ENCODE measurements at places on chromosomes 7 and 10.

- peak; percentile 78 for DNase-seq
Observed at GRCh38 chr7:2175514-2175913, 57.2 kb downstream of the MAD1L1 start.

DNA sequence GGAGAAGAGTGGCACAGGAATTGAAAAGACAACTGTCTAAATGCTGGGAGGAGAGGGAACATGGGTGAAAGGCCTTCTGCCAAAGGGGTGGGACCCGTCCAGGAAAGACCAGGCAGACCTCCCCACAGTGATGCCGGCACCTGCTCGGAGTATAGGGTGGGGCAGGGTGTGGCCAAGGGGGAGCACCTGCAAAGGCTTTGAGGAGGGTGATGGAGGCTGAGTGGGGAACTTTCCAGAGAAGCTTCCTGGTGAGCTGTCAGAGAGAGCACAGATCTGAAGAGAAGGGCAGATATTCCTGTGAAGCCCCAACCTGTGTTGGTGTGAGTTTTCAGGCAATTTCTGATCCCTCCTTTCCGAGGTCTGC, 263.4 kb upstream of the GRB10 start:
- no peak for DNase-seq

DNA sequence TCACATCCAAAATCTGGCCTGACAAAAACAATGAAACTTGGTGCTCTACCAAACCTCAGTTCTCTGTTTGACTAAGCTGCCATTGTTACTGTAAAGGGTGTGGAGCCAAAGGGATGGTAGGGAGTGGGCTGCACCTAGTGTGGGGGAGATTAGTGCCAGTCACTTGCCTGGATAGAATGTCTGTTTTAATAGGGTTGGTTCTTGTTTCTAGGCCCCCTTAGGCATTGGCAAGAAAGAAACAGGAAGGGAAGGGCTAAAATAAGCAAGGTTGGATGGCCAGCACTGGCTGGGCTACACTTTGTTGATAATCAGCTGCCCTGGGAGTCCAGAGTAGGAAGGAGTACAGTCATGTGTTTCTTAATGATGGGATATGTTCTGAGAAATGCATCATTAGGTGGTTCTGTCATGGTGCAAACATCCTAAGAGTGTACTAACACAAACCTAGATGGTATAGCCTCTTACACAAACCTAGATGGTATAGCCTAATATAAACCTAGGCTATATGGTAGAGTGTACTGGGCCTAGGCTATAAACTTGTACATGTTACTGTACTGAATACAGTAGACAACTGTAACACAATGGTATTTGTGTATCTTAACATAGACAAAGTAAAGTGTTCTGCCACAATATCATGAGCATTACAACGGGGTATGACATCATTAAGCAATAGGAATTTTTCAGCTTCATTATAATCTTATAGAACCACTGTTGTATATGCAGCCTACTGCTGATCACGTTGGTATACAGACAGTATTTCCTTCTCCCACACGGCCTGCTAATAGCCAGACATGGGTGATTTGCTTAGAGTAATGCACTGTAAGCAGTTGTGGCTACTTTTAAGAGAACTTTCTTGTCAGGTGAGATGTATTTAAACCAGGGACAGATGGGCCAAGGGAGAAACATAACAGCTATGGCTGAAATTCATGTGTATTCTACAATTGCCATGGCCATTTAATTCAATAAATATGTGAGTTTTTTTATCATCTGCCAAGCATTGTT, 15.4 kb downstream of the BBIP1 start:
- DNase-seq: no peak

DNA sequence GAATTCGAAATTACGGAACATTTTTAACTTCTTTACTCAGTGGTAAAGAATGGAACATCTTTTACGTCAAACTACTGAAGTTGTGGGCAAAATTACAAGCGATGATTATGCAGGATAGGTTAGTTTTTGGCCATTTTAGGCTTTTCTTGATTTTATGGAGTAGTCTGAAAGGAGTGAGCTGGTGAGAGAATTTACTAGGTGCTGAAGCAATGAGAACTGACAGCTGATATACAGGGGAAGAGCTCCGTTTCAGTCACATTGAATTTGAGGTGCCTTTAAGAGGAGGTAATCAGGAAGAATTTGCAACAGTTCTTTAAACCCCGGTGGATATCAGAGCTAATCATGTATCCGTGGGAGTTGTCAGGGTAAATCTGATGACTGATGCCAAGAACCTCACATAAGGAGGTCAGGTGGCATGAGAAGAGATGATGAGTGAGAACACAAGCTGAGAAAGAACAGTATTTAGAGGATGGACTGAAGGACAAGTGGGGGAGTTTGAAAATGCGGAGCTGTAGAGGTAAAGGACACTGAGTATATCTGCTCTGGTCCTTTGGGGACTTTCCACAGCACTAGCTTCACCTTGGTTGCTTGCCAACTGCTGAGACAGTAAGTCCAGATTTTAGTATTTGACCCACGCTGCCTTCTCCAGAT, 104.3 kb downstream of the AHR start:
- no peak for DNase-seq

GRCh38 chr10:63901881-63902280, 380.7 kb downstream of the REEP3 start:
- no peak for DNase-seq

DNA sequence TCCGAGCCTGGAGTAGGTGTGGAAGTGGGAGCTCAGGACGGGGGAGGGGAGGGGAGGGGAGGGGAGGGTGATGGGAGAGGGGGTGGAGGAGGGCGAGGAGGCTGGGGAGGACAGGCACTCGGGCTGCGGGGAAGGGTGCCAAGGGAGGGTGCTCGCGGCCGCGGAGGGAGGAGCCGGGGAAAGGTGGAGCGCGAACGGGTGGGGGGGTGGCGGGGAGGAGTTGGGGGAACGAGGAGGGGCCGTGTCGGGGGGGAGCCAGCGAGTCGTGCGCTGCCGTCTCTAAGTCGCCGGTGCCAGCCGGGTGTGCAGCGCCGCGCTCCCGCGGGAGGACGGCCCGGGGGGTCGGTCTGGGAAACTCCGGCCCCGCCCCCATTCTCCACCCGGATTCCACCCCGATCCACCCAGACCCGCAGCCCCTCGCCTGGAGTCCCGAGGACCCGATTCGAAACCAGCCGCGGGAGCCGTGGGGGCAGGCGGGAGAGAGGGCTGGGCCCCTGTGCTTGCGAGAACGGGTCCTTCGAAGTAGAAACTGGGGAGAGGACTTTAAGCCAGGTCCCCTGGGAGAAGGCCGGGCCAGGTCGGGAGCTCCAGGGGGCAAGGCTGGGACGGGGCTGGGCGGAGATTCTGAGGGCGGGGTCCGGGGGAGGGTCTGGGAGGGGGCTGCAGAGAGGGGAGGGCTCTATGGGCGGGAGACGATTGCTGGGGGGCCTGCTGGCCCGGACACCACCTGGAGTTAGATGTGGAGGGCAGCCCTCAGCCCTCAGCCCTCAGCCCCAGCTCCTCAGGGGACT, at the start of gene ZNF467:
ZNF467 (minus strand) TSS at position 143 of the 791 bp plus-strand sequence. CDS start 2,556 bp downstream, outside the sequence.
- DNase-seq: no peak

DNA sequence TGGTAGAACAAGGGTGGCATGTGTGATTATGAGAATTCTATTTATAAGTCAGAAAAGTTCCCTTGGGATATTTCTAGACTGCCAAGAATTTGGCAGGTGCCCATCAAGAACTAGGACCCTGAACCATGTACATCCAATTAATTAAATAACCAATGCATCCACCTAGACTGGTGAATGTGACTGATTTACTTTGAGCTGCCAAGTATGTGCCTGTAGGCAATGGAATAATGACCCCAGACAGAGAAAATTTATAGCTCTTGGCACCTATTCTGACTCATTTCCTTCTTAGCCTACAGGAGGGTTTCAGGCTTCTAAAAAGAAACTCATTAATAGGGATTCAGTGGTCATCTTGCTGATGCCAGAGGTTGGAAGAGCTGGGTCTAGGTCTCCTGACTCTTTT, 54.9 kb downstream of the KCNH2 start:
- DNase-seq: peak; percentile 24

DNA sequence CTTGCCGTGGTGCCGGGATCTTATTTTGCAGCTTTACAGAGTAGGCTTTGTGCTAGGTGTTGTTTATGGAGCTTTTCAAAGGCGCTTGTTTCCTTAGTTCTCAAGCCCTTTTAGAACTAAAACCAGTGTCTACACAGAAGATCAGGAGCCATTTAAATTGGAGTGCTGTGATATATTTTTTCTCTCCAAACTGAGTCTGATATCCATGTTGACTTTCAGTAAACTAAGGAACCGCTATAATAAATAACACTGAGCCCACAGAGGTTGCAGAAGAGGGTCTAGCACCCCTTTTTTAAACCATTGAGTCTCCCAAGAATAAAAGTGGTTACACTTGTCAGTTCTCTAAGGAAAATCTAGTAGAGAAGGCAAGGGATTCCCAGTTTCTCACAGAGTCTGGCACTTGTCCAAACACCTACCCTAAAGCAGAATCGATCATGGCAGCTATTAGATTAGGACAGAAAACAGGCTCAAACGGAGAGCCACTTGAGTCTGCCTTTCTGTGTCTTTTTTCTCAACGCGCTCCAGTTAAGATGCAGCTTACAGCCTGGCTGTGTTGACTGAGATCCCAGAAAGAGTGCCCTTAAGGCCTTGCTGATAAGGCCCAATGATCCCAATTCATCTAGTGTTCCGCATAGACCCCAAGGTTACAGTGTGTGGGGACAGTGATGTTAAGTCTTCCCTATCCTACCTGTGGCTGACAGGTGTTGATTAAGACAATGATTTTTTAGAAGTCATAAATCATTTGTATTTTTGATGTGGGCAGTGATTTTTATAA, 804 bp downstream of the TMEM106B start:
- DNase-seq: peak; percentile 40

DNA sequence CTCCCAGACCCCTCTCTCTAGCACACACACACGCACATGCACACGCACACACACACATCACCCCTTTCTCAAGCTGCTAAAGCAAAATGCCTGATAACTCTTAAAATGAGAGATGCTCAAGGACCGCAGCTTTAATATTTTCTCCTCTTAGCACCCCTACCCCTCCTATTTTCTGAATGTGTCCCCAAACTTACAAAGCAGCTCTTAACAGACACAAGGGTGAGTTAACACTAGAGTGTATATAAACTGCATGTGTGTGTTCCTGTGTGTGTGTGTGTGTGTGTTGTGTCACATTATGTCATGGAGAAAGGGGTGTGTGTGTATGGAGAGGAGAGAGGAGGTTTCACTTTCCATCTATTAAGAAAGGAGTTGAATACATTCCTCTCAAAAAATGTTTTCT, 1.3 kb downstream of the PTN start:
- no peak for DNase-seq

DNA sequence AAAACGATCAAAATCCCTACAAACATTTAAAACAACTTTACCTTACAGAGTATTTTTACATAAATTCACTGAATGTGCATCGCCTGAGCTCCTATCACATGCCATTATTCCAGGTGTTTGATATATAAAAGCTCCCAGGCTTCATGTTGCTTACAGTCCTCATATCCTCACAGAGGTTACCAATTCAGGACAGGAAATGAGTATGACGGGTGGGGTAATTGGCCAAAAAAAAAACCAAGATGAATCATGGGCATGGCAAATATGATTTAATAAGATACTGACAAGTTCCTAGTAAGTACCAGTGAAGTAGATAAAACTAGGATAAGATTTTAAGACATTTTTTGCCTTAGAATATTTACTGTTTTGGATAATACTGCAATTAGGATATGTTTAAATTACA, 135.8 kb downstream of the KMT2E start:
- DNase-seq: no peak

GRCh38 chr10:8017277-8017676, 37.2 kb upstream of the GATA3 start:
- no peak for DNase-seq

DNA sequence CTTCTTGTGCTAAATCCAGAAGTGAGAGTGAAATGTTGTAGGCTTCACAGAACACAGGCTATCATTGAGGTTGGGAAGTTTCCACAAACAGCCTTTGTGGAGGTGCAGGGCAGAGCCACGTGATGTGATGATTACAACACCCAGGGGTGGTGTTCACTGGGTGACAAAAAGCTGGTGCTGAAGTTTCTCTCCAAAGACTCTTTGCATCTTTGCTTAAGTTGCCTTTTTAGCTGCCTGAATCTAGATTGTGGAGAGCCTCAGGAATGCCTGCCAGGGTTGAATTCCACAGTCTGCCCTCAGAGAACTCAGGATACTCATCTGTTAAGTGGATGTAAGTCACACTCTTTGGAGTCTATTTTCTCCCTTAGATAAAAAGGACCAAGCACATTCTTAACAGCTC, 56.3 kb downstream of the PLXNA4 start:
- DNase-seq: no peak

- no peak for DNase-seq
Observed at GRCh38 chr7:121604627-121605316, 208.7 kb upstream of the FAM3C start.

DNA sequence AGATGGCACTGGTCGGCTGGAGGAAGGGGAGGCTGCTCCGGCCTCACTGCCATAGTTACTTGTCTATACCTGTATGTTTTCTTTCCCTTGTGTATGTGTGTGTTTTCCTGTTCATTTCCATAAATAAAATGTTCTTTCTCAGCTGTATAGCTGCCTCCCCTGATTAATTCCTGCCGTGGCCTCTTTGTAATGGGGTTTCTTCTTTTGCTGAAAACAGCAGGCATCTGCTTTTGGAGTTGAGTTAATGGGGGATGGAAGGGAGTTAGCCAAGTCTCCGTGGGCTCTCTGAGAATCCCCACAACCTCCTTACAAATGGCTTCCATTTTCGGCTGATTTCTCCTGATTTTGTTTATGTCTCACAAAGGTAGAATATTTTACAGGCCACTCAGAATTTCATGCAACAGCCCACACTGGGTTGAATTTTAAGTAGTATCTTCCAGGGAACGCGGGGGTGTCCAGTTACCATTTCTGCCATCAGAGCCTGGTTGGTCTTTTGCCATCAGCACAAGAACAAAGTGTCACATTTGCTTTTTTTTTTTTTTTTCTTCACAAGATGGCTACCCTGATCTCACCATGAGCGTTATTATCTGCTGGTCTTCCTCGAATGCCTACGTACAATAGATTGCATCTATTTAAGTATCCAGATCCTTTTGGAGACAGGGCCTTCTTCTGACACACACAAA, 88.1 kb upstream of the NRP1 start:
- no peak for DNase-seq

DNA sequence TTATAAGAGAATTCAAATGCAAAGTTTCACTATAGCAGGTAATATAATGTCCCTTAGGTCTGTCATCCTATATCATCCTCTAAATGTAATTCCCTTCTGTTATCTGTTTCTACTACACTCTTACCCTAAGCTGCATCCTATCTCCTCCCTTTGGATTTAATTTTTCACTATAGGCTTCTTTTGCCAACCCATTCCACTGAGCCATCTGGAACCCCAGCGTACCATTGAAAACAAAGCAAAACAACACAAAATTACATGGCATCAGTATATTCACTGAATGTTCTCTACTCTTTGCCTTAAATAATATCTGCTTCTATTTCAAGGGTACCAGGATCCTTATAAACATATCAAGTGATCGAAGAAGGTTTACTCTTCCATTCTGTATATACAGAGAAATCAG, 1530.2 kb upstream of the LRRTM3 start:
- no peak for DNase-seq

DNA sequence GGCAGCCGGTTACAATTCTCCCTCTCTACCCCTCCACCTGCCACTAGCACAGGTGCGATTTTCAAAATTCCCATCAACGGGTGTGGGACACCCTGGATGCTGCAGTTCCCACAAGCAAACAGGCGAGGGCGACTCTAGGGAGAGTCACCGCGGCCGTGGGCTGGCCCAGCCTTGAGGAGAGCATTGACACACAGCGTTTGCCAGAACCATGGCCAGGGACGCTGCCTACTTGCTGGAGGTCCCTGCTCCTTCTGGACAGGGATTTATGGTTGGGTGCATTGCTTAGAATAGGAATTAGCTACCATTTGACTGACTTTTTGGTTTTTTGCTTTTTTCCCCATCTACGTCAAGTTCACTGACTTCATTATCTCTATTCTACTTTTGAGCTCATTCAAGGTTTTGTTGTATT, 19.0 kb upstream of the CLDN4 start:
- peak; percentile 24 for DNase-seq

- DNase-seq: no peak
Observed at GRCh38 chr7:12475362-12476063, 71.8 kb upstream of the VWDE start.
